Ureter (tissue), 1 donor: ENCODE measurements at places on chromosomes 13 and 19. TPM values are rescaled to one million over a fixed set of nuclear protein-coding genes. Genes with fewer than 3 reads are reported as not detected.
A peak's percentile ranks its signal among the peaks of the same experiment; 100 is the strongest.

Gene HPN
- total RNA-seq, result 0.73 TPM

Gene LGALS14
- total RNA-seq, result not detected

Gene CCNA1
- 1.3 TPM for total RNA-seq

Gene USF2
- total RNA-seq, result 113 TPM

Gene ABCC4
- 46.2 TPM for total RNA-seq

Gene MRPL4
- 65.3 TPM for total RNA-seq

Gene KLK7
- not detected for total RNA-seq

Gene PSG1
- not detected for total RNA-seq

Gene CPT1C
- 3.1 TPM for total RNA-seq

DNA sequence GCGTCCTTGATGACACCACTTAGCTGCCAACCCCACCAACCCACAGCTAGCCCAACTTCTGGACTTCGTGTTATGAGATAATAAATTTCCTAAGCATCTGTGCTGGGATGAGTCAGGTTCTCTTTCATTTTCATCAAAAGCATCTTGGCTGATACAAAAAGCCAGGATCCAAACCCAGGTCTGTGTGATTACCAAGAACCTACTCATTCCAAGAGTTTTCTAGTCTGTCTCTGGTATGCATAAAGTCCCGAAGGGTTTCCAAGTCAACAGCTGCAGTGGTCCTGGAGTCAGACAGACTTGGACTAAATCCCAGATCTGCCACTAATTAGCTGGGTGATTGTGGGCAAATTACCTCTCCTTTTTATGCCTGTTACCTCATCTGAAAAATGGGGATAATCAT is 55.5 kb upstream of the SERP2 start:
- no peak for DNase-seq

GRCh38 chr13:110813646-110814624 is 100.4 kb downstream of the ING1 start:
- DNase-seq, result no peak

GRCh38 chr13:95509521-95510310 is 42.8 kb upstream of the CLDN10 start:
- no peak for DNase-seq

GRCh38 chr19:7287722-7288121 is 6.5 kb downstream of the INSR start:
- no peak for DNase-seq

- no peak for DNase-seq
Measured at GRCh38 chr19:29700498-29700897, 14.6 kb downstream of the C19orf12 start.

- no peak for DNase-seq
Measured at GRCh38 chr13:29548722-29549121, 46.8 kb downstream of the SLC7A1 start.

DNA sequence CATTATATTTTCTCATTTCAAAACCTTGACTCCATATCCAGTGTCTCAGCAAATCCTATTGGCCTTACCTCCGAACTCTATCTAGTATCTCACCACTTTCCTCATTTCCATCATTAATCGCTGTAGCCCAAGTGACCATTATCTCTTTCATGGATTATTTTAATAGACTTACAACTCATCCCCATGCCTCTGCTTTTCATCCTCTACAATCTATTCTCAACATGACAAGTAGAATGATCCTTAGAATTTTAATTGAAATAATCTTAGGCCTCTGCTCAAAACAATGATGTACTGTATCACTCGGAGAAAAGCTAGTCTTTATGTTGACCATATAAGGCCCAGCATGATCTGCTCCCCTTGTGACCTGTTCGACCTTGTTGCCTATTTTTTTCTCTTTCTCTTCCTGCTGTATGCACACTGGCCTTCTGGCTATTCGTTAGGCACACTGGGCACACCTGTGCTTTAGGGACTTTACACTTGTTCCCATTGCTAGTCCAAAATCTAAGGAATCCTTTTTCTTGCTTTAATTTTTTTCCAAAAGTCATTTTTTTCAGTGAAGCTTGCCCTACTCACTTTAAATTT is 21.4 kb downstream of the DNAJC15 start:
- no peak for DNase-seq

DNA sequence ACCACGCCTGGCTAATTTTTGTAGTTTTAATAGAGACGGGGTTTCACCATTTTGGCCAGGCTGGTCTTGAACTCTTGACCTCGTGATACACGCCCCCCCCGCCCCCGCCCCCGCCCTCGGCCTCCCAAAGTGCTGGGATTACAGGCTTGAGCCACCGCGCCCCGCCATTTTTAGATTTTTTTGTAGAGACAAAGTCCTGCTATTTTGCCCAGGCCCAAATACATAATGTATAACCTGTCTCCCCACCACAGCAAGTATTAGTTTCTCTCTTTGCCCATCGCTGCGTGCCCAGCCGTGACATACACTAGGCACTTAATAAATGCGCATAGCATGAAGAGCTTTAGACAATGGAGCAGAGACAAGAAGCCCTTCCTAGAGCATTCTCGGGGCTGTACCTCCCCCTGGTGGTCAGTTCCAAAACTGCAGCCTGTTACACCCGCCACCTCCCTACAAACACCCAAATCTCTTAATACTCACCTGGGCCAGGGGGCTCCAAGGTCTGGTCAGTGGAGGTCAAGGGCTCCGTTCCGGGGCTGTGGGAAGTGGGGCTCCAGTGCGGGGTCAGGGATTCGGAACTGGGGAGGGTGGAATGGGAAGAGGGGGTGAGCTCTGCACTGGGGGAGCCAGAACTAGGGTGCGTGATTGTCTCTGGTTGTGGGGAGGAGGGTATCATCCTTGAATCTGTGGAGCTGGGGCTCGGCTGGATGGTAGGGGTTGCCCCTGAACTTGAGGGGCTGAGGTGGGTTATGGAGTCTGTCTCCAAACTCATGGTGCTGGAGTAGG is 22.5 kb downstream of the IQCN start:
- peak; percentile 81 for DNase-seq

DNA sequence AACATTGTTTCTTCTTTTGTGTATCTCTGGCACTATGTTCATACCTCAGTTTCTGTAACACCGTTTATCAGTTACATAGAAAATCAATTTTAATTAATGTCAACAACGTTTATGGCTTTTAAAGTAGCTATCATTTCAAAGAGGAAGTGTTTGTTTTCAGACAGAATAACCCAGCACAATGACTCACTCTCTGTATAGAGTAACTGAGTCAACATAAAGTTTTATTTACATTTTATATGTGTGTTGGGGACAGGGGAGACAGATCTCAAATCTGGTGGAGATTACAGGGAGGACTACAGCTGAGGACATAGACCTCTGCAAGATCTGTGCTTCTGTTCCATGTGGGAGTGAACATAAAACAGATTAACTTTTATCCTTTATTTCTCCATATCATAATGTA is 2590.1 kb downstream of the PCDH9 start:
- DNase-seq, result no peak

GRCh38 chr13:93147946-93148345 is 78.7 kb upstream of the GPC6 start:
- DNase-seq, result no peak

- DNase-seq, result no peak
Measured at GRCh38 chr13:45219938-45220375, 19.1 kb upstream of the KCTD4 start.

DNA sequence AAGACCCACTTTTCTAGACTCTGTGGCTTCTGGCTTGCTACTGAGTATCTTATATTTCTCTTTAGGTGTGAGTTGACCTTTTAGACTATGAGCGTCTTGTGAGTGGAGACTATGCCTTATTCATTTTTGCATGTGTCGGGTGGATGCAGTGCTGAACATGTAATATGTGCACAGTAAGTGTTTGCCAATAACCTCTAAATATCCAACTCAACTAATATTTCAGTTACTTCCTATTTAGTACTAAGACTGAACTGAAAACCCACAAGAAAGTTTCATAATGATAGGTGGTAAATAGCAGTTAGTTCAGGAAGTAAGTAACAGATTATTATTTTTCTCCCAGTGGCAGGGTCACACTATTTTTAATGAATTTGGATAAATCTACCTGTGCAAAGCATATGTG is 269.3 kb downstream of the KCNRG start:
- DNase-seq, result no peak

DNA sequence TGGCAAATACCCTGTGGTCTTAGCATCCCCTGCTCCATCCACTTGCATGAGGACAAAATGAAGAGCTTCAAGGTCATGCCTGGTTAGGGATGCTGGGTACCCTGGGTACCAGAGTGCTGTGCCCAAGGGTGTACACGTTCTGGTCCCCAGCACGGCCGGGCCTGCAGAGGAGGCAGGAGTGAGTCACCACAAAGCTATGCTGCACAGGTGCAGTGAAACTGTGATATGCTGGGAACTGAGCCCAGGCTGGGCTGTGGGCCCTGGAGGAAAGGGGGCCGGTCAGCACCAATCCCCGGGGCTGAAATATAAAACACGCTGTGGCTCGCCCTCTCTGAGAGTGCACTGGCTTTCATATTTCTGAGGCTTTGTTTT is 95.1 kb downstream of the TSHZ3 start:
- peak; percentile 70 for DNase-seq

DNA sequence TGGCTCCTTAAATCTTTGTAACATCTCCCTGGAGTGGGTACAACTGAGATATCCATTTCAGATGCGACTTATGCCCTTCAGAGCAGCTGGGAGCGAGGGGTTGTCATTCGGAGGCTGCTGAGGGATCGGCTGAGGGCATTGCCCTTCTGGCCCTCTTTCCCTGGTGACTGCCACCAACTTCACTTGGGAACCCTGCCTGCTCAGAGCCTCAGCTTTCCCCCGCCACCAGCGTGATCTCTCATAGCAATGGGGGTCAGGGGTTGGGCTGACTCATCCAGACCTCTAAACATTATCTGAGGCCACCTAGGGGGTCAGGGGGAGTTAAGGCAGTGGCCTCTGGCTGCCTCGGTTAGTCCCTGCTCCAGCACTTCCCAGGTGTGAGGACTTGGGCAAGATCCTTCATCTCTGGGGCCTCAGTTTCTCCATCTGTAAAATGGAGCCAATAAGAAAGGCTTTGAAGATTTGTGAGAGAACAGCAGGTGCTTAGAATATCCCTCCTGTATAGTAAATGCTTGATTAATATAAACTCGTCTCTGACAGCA is 1.1 kb downstream of the PRX start:
- no peak for DNase-seq

- no peak for DNase-seq
Measured at GRCh38 chr19:1475751-1476437, 3.1 kb downstream of the C19orf25 start.

DNA sequence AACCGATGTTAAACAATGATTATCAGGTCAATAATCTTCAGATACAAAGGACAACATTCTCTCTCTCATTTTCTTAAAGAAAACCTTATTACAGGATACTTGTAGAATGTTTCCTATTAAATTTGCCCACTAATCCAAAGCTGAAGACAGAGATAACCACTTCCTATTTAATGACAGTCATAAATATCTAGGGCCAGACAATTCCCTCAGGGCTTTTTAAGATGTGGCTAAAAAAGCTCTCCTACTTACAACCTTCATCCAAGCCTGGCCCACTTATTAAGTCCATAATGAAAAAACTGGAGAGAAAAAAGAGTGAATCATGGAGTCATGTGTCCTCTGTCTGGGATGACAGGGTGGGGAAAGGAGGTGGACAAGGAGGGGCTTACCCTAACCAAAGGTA is 235.9 kb downstream of the KLF12 start:
- DNase-seq, result no peak

GRCh38 chr19:45402298-45403061 is 2.4 kb downstream of the PPP1R13L start:
- peak; percentile 68 for DNase-seq

DNA sequence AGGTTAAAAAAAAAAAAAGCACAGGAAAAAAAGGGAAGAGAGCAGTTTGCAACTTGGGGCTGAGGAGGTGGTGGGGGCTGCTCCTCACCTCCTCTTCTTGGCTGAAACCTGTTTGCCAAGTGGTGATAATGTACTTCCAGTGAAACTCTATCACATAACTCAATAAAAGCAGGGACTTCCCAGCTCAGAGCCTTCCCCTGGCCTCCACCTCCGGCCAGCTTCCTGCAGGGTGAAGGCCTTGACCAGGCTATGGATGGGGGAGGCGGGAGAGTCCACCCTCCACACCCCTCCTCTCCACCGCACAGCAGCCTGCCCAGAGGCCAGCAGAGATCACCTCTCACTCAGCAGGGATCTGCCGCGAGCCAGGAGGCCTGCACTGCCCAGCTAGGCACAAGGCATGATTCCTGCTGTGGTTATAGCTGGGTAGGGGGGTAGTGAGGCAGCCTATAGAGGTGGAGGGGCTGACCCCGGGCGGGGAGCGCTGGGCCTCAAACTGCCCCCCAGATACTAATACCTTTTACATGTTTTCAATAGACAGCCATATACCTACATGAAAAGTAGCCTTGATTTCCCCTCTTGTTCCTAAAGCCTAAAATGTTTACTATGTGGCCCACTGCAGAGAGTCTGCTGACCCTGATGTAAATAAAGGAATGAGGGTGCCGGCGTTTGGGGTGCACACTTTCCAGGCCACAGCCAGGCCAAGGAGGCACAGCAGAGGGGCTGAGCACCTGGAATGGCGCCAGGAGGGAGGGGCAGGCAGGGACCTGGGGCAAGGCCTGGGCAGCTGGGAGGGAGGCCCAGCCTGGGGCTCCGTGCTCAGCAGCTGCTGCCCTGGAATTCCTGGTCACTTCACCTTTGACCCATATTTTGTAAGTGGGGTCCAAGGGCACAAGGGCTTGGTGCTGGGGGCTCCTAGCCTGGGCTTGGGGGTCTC is 10.3 kb downstream of the ZNF787 start:
- no peak for DNase-seq

GRCh38 chr13:111484959-111485358 is 164.5 kb downstream of the TEX29 start:
- no peak for DNase-seq

- DNase-seq, result peak; percentile 23
Measured at GRCh38 chr19:29324291-29324680, 111.3 kb upstream of the UQCRFS1 start.

DNA sequence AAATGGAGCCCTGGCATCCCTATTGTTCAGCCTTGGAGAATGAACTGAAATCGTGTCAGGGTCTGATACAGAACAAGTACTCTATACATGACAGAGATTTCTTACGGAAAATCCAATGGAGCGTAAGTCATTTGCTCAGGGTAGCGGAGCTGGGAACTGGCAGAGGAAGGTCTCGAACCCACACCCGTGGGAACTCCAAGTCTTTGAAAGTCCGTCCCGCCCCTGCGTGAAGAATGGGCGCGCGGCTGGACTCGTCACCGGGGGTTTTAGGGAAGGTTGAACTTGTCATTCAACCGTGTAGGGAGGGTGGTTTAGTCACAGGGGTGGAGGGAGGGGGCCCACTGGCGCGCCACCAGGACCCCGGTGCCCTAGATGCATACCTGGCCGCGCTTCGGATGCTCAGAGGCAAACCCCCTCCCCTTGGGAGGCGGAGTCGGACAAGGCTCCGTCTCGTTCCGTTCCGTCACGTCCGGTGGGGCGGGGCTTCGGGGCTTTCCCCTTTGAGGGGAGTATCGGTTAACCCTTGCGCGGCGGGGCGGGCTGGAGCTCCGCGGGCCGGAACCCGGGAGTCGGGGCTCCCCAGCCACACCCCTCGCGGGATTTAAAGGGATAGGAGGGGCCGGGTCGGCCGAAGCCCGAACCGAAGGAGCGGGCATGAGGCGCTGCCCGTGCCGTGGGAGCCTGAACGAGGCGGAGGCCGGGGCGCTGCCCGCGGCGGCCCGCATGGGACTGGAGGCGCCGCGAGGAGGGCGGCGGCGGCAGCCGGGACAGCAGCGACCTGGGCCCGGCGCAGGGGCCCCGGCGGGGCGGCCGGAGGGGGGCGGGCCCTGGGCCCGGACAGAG is at the start of the genes COQ8B and ITPKC:
Gene COQ8B, minus strand, starts transcription at position 405 of the 843 bp plus-strand sequence. CDS start 2,254 bp downstream, outside the sequence.
Gene ITPKC, plus strand, starts transcription at position 631 of the 843 bp plus-strand sequence. Its CDS starts 24 bp downstream, at position 655.
- DNase-seq, result peak; percentile 100
